ENCODE measurements at places on chromosomes 2 and 18. TPM values are rescaled to one million over a fixed set of nuclear protein-coding genes. Genes with fewer than 3 reads are reported as not detected.
A peak's percentile ranks its signal among the peaks of the same experiment; 100 is the strongest.

The CCDC121 gene
- 1.3 TPM for total RNA-seq

The KCMF1 gene
- total RNA-seq = 63.6 TPM

The C2orf81 gene
- total RNA-seq = 3.3 TPM

The MAPK4 gene
- total RNA-seq = not detected

GRCh38 chr2:177285892-177286715 is 21.6 kb upstream of the NFE2L2 start:
- no peak for DNase-seq
- no peaks in the 10 kb centered on the region for H3K27me3 ChIP-seq
- peaks cover 5% of the 10 kb centered on the region for H3K36me3 ChIP-seq
- H3K27ac ChIP-seq = no peak overlapping the region
- H3K4me1 ChIP-seq = peaks cover 8% of the 10 kb centered on the region

GRCh38 chr2:69509011-69509749 is 71.9 kb upstream of the NFU1 start:
- DNase-seq = no peak
- H3K27ac ChIP-seq = peak overlapping the region; percentile 83
- H3K27me3 ChIP-seq = no peaks in the 10 kb centered on the region
- peaks cover 30% of the 10 kb centered on the region for H3K36me3 ChIP-seq
- H3K4me3 ChIP-seq = no peak overlapping the region

DNA sequence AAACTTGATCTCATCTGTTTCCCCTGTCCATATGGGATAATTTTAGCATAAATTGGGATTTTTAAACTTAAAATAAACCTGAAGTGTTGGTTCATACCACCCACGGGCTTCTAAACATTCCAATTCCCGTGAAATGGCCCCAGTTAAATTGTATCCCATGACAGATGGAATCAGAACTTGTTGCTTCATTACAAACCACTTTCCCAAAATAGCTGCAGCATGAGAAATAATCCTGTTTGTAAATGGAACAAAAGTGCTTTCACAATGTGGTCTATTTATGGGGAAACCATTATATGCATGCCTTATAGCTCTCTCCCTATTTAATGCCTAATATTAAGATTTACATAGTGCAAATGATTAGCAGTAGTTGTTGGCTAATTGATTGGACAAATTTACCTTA is 15.9 kb downstream of the SCG2 start:
- DNase-seq = no peak
- H3K27me3 ChIP-seq = no peaks in the 10 kb centered on the region
- H3K4me1 ChIP-seq = no peaks in the 10 kb centered on the region
- H3K27ac ChIP-seq = no peak overlapping the region
- H3K4me3 ChIP-seq = no peak overlapping the region

DNA sequence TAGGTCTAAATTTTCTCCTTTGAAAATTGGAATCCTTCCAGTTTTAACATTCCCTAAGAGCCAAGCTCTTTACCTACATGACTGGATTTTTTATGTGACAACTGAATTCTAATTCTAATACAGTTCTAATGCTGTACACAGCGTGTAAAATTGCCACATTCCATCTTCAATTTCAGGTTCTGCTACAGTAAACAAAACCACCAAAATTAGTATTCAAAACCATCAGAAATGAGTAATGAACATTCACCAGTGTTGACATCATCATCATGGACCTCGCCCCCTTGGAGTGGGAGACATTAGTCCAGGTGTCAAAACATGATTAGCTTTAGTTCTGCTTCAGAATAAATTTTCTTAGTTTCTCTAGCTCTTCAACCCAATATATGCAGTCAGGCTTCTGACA is 133.6 kb downstream of the MBD2 start:
- H3K4me3 ChIP-seq = no peak overlapping the region
- DNase-seq = no peak
- peaks cover 6% of the 10 kb centered on the region for H3K4me1 ChIP-seq

DNA sequence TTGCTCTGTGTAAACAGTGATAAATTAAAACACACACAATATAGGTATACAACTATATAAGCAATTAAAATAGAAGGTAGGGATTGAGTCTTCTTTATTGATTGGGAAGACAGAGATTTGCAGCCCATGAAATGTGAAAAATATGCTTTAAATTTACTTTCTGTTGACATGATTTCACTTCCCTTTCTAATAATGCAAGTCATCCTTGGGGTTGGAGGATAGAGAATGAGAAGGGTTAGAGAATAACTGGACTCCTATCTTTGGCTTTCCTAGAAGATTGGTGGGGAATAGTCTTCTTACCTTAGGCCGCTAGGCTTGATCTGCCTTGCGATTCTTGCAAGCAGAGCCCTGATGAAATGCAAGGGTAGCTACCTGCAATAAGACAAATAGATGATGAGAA is 339.8 kb downstream of the NYAP2 start:
- DNase-seq = no peak
- no peaks in the 10 kb centered on the region for H3K36me3 ChIP-seq
- H3K4me1 ChIP-seq = no peaks in the 10 kb centered on the region
- peaks cover 10% of the 10 kb centered on the region for H3K27me3 ChIP-seq
- H3K4me3 ChIP-seq = no peak overlapping the region

DNA sequence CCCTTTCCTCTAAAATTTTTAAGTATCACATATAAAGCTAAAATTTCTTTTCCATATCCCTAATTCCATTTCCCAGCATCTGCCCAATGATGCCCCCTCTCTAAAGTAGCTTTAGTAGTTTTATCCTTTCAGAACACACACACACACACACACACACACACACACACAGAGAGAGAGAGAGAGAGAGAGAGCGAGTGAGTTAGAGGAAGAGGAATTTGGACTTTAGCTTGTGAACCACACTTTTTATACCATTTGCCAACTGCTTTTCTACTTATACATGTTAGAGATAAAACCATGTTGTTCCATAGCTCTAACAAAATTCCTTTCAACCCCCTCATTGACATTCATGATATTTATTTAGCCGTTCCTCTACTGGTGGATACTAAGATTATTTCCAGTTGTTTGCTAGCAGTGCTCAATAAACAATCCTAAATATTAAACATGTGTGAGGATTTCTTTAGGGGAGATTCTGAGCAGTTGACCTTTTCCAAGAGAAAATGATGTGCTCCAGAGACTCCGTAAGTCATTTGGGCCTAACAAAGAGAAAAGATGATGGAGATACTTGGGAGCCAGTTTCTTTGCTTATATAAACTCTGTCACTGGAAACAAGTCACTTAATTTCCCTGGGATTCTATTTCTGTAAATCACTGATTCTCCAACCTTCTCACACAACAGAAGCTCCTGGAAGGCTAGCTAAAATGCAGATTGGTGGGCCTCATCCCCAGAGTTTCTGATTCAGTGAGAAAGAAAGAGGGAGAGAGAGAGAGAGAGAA is 229.7 kb upstream of the SP5 start:
- H3K36me3 ChIP-seq = no peaks in the 10 kb centered on the region
- DNase-seq = no peak
- H3K4me3 ChIP-seq = no peak overlapping the region
- H3K27me3 ChIP-seq = peaks cover 7% of the 10 kb centered on the region
- H3K4me1 ChIP-seq = no peaks in the 10 kb centered on the region

GRCh38 chr2:67528320-67528719 is 131.2 kb downstream of the ETAA1 start:
- no peaks in the 10 kb centered on the region for H3K4me1 ChIP-seq
- peaks cover 6% of the 10 kb centered on the region for H3K27me3 ChIP-seq
- no peak overlapping the region for H3K27ac ChIP-seq
- no peak overlapping the region for H3K4me3 ChIP-seq
- no peak for DNase-seq

GRCh38 chr2:211854832-211855231 is 683.8 kb downstream of the ERBB4 start:
- no peak overlapping the region for H3K27ac ChIP-seq
- H3K36me3 ChIP-seq = no peaks in the 10 kb centered on the region

- no peak for DNase-seq
- H3K27me3 ChIP-seq = no peaks in the 10 kb centered on the region
- H3K4me1 ChIP-seq = no peaks in the 10 kb centered on the region
- peaks cover 3% of the 10 kb centered on the region for H3K36me3 ChIP-seq
Observed at GRCh38 chr18:67367540-67367939, 149.0 kb downstream of the DSEL start.

GRCh38 chr2:227491386-227491785 is 19.4 kb downstream of the AGFG1 start:
- no peak overlapping the region for H3K4me3 ChIP-seq
- H3K36me3 ChIP-seq = peaks cover 4% of the 10 kb centered on the region
- H3K4me1 ChIP-seq = peaks cover 24% of the 10 kb centered on the region
- H3K27me3 ChIP-seq = no peaks in the 10 kb centered on the region
- H3K27ac ChIP-seq = no peak overlapping the region

DNA sequence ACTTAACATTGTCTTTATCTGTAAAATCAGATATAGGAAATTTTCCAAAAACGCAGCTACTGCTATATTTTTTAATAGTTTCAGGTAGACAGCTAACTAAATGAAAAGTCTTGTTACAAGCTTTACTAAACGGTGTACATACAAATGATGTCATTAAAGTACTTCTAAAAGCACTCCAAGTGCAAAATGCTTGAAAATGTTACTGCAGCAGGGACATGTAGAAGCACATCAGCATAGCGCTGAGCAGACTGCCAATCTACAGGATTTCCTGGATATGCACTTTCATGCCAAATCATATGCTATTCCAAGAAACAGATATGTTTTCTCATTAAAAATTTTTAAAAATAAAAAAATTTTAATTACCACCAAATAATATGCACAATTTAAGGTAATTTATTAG is 61.7 kb downstream of the SMAD2 start:
- no peak overlapping the region for H3K27ac ChIP-seq
- no peak overlapping the region for H3K4me3 ChIP-seq
- peaks cover 7% of the 10 kb centered on the region for H3K36me3 ChIP-seq
- H3K4me1 ChIP-seq = peaks cover 14% of the 10 kb centered on the region
- H3K27me3 ChIP-seq = no peaks in the 10 kb centered on the region

All from T-helper 17 cell (primary cell).